Fibroblast of lung (primary cell): ENCODE measurements at places on chromosomes 7 and 10. TPM values are rescaled to one million over a fixed set of nuclear protein-coding genes. Genes with fewer than 3 reads are reported as not detected.
A peak's percentile ranks its signal among the peaks of the same experiment; 100 is the strongest.

DNA sequence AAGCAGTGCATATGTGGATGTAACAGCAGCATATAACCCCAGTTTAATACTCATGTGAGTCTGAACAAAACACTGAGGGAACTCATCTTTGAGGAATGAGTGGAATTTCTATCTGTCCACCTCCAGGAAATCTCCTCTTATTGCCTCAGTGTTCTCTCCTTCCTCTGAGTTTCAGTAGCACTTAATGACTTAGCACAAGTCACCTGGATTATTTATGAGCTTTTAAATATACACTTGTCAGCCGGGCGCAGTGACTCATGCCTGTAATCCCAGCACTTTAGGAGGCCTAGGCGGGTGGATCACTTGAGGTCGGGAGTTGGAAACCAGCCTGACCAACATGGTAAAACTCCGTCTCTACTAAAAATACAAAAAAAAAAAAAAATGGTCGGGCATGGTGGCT is 4.3 kb downstream of the LRRC20 start:
- H3K27ac ChIP-seq, result no peak overlapping the region
- peak; percentile 97 for DNase-seq
- H3K36me3 ChIP-seq, result no peaks in the 10 kb centered on the region
- no peak overlapping the region for H3K4me3 ChIP-seq
- H3K4me1 ChIP-seq, result peaks cover 27% of the 10 kb centered on the region
- H3K27me3 ChIP-seq, result no peaks in the 10 kb centered on the region

DNA sequence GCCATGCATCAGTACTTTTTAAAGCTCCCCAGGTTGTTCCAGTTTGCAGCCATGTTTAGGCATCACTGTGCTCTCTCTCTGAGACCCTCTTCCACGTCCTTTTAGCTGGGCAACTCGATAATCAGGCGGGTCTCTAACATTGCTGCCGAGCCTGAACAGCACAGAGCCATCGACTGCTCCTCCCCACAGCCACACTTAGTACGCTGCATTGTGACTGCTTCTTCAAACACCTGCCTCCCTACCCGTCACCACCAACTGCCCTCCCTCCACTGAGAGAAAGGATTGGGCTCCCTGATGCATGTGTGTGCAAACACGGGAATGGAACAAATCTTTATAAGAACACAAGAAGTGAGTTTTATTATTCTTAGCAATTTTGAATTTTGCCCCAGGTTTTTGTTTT is 11.4 kb upstream of the TACR2 start:
- H3K27me3 ChIP-seq, result peaks cover 4% of the 10 kb centered on the region
- H3K36me3 ChIP-seq, result no peaks in the 10 kb centered on the region
- H3K4me3 ChIP-seq, result no peak overlapping the region
- no peak for DNase-seq
- no peaks in the 10 kb centered on the region for H3K4me1 ChIP-seq

Gene METTL27
- polyA plus RNA-seq, result 0.96 and 2.1 TPM in 2 replicates

- H3K27ac ChIP-seq, result no peak overlapping the region
- H3K4me1 ChIP-seq, result no peaks in the 10 kb centered on the region
- no peak overlapping the region for H3K4me3 ChIP-seq
Measured at GRCh38 chr7:144487901-144488300, 84.4 kb upstream of the NOBOX start.

Gene OPN1SW
- polyA plus RNA-seq, result not detected in 2 replicates

DNA sequence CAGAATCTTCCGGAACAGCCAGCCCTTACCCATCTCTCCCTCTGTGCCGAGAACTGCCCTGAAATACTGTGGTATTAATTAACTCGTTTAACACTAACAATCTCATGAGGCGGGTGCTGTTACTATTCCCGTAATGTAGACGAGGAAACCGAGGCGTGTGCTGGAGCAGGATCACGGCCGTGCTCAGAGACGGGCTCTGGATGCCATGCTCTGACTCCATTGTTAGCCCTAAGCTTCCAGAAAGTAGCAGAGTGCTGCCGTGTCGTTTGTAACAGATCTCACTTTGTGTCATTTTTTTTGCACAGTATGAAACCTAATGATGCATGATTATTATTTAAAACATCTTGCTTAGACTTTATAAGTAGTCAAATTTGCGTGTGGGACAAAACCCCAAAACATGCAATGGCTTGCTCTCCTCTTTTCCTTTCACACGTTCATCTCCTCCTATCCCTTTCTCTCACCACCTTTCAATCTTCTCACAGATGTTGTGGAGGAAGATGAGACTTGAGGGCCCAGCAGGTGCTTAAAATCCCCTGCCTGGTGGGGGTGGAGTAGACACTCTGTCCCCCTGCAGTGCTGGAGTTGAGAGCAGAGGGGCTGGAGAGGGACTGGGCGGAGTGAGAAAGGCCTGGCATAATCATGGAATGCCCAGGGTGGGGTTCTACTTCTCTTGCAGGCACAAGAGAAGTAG is 482 bp upstream of the ACTR3C start:
- DNase-seq, result peak; percentile 12
- H3K27me3 ChIP-seq, result no peaks in the 10 kb centered on the region
- no peaks in the 10 kb centered on the region for H3K4me1 ChIP-seq
- H3K4me3 ChIP-seq, result no peak overlapping the region
- no peaks in the 10 kb centered on the region for H3K36me3 ChIP-seq

Gene STEAP1B
- 11.4 and 23.8 TPM in 2 replicates for polyA plus RNA-seq

GRCh38 chr7:86818903-86819302 is 175.2 kb downstream of the GRM3 start:
- no peak for DNase-seq
- no peaks in the 10 kb centered on the region for H3K4me1 ChIP-seq
- H3K36me3 ChIP-seq, result no peaks in the 10 kb centered on the region
- H3K4me3 ChIP-seq, result no peak overlapping the region
- no peak overlapping the region for H3K27ac ChIP-seq
- H3K27me3 ChIP-seq, result no peaks in the 10 kb centered on the region

- H3K4me3 ChIP-seq, result no peak overlapping the region
- H3K27me3 ChIP-seq, result peaks cover 93% of the 10 kb centered on the region
- H3K27ac ChIP-seq, result no peak overlapping the region
- H3K4me1 ChIP-seq, result no peaks in the 10 kb centered on the region
- no peaks in the 10 kb centered on the region for H3K36me3 ChIP-seq
- DNase-seq, result no peak
Measured at GRCh38 chr7:157019718-157020451, 9.4 kb upstream of the MNX1 start.
